ENCODE measurements at places on chromosomes 13 and 19. TPM values are rescaled to one million over a fixed set of nuclear protein-coding genes. Genes with fewer than 3 reads are reported as not detected.

Gene SLC8A2
- total RNA-seq, result not detected

Gene FGF22
- total RNA-seq, result not detected

Gene KCTD12
- 1.8 TPM for total RNA-seq

Gene TRPM4
- total RNA-seq, result 1.9 TPM

Gene CYP2B6
- total RNA-seq, result not detected

Gene PIN1
- 77.2 TPM for total RNA-seq

Gene C19orf67
- total RNA-seq, result not detected

Gene CEACAM16
- not detected for total RNA-seq

Gene ZNF582
- total RNA-seq, result 1.8 TPM

Gene UNC13A
- total RNA-seq, result 0.18 TPM

Gene SELENOV
- total RNA-seq, result not detected

Gene ZNF560
- 0.90 TPM for total RNA-seq

Gene TMEM255B
- total RNA-seq, result 0.36 TPM

Gene RTBDN
- not detected for total RNA-seq

Gene FUT1
- under 0.01 TPM for total RNA-seq

Gene KLK4
- not detected for total RNA-seq
